ENCODE measurements at places on chromosomes 2 and 18. TPM values are rescaled to one million over a fixed set of nuclear protein-coding genes. Genes with fewer than 3 reads are reported as not detected.

EML4 gene
- 60.6 TPM for total RNA-seq

VAMP8 gene
- total RNA-seq = 14.0 TPM

SCG2 gene
- total RNA-seq = 5.3 TPM

RGPD3 gene
- total RNA-seq = 0.22 TPM

SIX3 gene
- not detected for total RNA-seq

LYG2 gene
- total RNA-seq = not detected

RAB17 gene
- 0.22 TPM for total RNA-seq

SLC11A1 gene
- under 0.01 TPM for total RNA-seq

CHRNA1 gene
- 0.66 TPM for total RNA-seq

TGFA gene
- total RNA-seq = not detected

HOXD10 gene
- total RNA-seq = 0.66 TPM

All from placental pericyte (primary cell).